ENCODE measurements at places on chromosomes 13 and 19.

GRCh38 chr13:53015971-53016370 lies 12.6 kb upstream of the OLFM4 start:
- no peak for DNase-seq

DNA sequence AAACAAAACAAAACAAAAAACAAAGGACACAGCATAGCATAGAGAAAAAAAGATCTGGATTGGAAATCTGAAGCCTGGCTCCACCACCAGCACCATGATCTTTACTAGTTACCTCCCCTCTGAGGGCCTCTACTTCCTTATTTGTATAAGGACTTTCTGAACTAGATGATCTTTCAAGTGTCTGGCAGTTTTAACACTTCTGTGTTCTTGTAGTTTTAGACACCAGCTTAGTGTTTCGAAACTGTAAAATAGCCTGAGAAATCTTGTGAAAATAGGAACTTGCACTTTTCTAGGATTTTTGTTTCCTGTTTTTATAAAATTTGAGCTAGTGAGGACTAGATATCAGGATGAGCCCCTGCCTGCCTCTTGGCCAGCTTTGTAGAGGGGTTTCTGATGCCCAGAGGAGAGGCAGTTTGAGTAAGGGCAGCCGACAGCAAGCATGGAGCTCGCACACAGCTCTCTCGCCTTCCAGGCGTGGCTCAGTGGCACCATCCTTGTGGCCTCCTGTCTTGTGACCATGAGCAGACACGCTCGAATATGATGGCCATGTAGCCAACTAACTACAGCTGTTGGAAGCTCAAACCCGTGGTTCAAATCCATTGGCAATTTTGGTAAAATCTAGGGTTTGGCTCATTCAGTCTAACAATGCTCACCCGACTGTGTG lies 319.0 kb downstream of the KCNRG start:
- DNase-seq: no peak

DNA sequence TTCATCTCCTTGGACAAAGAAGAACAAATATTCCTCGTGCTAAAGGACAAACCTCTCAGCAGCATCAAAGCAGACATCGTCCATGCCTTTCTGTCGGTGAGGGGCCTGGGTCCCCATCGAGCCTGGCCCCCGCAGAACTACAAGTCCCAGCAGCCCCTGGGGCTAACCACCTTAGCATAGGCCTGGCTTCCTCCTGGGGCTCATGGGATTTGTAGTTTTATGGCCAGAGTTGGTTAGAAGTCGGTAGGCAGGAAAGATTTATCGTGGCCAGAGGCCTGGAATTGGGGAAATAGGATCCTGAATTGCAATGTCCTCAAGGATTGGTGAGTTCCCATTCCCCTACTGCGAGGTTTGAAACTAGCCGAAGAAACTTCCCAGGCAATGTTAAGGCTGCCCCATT lies 19.6 kb downstream of the TMEM150B start:
- DNase-seq: peak; percentile 26

DNA sequence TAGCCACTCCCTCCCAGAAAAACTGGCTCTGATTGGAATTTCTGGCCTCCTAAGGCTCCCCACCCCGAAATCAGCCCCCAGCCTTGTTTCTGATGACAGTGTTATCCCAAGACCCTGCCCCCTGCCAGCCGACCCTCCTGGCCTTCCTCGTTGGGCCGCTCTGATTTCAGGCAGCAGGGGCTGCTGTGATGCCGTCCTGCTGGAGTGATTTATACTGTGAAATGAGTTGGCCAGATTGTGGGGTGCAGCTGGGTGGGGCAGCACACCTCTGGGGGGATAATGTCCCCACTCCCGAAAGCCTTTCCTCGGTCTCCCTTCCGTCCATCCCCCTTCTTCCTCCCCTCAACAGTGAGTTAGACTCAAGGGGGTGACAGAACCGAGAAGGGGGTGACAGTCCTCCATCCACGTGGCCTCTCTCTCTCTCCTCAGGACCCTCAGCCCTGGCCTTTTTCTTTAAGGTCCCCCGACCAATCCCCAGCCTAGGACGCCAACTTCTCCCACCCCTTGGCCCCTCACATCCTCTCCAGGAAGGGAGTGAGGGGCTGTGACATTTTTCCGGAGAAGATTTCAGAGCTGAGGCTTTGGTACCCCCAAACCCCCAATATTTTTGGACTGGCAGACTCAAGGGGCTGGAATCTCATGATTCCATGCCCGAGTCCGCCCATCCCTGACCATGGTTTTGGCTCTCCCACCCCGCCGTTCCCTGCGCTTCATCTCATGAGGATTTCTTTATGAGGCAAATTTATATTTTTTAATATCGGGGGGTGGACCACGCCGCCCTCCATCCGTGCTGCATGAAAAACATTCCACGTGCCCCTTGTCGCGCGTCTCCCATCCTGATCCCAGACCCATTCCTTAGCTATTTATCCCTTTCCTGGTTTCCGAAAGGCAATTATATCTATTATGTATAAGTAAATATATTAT lies 6.1 kb downstream of the FOSB start:
- DNase-seq: no peak

- DNase-seq: no peak
These were observed 454.9 kb upstream of the HTR2A start for GRCh38 chr13:47351798-47352197.

Data from bronchial epithelial cell (primary cell).